ENCODE measurements at places on chromosomes 16 and 17.

DNA sequence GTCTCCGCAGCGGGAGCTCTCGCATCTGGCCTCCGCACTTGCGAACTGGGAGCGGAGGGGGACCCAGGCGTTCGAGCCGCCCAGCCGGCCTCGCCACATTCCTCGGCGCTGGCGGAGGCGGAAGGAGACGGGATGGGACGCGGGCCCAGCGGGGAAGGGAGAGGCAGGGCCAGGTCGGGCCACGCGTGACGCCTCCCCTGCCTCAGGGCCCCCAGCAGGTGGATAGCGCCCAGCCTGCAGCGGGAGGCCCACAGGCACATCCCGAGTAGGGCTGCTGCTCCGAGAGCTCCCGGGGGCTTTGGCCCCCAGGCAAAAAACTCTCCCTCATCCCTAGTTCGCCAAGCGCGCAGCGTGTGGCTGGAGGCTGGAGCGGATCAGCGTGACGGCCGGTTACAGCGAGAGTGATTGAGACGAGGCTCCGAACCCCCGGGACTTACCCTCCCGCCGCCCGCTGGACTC lies 800 bp downstream of the PLEKHH3 start:
- DNase-seq, result peak; percentile 55

DNA sequence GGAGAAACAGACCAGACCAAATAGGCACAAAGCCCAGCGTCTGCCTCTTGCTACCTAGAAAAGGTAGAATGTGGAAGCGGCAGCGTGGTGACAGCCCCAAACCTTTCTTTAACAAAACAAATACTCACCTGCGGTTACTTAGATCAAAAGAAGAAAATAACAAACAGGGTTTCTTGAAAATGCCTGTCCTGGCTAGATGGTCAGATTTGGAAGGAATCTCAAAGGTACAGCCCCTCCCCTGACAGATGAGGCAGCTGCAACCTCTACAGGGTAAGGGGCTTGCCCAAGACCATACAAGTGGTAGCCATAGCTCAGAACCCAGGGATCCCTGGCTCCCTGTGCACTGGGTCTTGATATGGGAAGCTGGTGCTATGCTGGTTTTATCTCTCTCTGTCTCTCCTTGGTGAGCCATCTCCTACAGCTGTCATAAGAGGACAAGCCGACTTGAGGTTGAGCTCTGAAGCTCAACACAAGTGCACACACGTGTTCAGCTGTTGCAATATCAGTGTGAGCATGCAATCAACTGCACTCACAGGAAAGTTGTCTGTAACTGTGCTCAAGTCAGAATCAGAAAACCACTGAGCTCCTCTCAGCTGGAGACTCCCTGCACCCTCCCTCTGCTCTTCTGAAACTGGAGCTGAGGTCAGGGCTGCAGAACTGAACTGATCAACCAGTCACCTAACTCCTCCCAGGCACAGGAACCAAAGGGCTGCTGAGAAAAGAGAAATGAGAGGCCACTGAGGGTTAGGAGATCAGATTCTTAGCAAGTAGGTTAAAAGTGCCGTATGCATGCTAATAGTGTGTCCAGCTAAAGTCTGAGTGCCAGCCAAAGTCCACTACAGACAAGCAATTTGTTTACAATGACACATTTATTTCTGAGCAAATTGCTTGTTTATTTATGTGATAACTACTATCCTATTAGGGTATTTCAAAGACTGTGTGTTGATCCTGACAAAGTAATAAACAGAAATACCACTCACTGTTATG lies 6.1 kb upstream of the RNF157 start:
- DNase-seq, result no peak

GRCh38 chr16:57588831-57589230 lies 39.6 kb upstream of the ADGRG1 start:
- DNase-seq, result no peak

GRCh38 chr17:77320044-77320440 lies 179.3 kb downstream of the SEC14L1 start:
- DNase-seq, result no peak

DNA sequence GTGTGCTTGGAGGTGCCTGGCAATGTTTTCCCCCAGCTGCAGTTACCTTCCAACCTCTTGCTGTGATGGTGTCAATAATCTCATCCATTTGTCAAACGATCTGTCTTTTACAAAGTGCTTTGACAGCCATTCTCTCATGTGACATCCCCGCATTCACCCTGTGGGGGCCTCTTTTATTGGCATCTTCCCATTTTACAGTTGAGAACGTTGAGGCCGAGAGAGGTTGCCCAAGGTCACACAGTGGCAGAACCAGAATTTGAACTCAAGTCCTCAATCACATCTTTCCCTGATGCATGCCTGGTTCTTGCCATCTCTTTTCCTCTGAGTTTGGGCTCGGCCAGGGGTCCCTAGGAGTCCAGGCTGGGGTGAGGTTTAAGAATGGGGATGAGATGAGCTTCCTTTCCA lies 1.5 kb downstream of the TAOK2 start:
- no peak for DNase-seq

DNA sequence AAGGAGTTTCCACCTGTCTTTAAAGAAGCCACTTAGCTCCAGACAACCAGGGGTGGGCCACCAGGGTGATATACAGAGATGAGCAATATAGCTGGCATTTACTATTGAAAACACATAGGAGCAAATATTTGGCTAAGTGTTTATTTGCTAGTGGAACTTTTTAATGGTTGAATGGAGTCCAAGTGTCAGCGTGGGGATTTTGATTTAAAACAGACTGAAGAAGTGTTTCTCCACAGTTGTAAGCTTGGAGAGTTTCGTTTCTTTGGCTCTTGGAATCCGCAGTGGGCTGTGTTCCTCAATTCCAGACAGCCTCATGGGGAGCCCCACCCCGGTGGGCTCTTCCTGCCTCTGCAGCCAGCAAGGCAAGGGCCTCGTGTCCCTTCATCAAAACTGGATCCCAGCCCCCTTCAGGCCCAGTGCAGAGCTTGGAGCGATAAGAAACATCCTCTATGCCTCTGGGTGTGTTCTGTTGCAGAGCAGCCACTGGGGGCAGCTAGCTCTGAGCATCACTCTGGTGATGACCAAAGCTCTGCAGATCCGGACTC lies 36.1 kb downstream of the NOG start:
- no peak for DNase-seq

DNA sequence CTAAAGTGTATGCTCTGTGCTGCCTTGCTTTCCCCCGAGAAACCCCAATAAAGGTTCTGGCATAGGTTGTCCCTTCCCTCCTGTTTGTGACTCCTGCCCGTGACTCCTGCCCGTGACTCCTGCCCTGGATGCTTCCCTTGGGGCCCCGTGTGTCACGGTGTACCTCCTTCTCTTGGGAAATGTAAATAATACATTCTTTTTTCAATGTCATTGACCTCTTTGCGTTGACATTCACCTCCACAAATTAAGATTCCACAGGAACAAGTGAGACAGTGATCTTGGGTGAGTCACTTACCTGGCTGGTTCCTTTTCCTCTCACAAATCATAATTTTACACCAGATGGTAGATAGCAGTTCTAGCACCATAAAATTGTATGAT lies 632 bp downstream of the CCL15 start:
- no peak for DNase-seq

- DNase-seq, result no peak
These were observed 188.2 kb upstream of the CIBAR2 start for GRCh38 chr16:85300406-85300968.

- no peak for DNase-seq
These were observed 199.5 kb upstream of the DYNLRB2 start for GRCh38 chr16:80341263-80341662.

DNA sequence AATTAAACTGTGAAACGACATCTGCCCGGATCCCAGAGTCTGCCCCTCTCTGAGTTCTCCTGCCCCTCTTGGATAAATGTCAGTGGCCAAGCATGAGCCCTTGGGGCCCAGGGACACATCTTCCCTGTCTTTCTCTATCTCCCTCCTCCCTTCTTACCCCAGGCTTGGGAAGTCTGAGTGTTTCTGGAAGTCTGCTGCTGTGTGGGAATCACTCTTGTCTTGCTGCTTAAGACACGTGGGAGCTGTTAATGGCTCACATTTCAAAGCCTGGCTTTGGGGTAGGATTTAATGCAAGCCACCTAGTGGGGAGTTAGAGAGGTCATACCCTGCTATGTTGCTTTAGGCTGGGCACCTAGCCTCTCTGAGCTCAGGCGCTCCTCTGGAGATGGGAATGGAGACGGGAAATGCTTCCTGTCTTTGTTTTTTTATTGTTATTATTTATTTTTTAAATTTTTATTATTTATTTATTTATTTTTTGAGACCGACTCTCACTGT lies 218.5 kb upstream of the CIBAR2 start:
- peak; percentile 44 for DNase-seq

GRCh38 chr17:82687375-82687861 lies 11.1 kb downstream of the RAB40B start:
- DNase-seq, result no peak

GRCh38 chr16:71843572-71843971 lies 2.2 kb upstream of the ATXN1L start:
- DNase-seq, result no peak

DNA sequence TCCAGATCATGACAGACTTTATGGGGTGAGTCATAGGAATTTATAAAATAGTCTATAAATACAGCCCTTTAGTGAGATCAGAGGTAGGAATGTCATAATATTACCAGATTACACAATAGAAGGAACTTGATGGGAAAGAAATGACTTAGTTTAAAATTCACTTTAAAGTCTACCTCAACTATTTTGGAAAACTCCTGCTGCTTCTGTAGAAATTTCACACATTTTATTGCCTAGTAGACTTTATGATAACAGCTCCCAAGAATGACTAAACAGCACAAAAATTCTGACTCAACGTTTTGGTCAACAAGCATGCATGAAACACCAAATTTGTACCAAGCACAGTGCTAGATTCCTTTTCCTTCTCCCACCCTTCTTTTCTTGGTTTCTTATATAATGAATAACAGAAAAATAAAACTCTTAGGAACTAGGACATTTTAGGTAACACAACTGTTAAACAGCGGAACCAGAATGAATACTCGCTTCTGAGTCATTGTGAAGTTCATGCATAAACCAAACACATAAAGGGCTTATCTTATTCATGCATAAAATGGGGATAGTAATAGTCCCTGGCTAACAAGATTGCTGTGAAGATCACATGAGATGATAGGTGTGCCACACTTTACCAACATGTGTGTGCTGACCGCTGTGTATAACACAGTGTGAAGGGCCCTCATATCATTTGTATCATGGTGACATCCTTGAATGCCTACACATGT lies 243.9 kb downstream of the CDH8 start:
- DNase-seq, result no peak

DNA sequence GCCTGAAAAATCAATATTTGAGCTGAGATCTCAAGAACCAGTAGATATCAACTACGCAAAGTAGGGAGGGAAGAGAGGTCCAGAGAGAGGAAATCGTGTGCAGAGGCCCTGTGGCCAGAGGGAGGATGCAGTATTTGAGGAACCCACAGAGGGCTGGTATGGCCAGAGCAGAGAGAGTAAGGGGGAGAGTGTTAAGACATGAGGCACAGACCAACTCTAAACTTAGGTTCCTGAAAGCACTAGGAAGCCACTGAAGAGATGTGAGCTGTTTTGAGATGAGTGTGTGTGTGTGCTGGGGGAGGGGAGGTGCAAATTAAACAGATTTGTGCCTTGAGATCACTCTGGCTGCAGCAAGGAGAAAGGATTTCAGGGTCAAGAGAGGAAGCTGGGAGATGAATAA lies 10.9 kb downstream of the SLC13A2 start:
- no peak for DNase-seq

DNA sequence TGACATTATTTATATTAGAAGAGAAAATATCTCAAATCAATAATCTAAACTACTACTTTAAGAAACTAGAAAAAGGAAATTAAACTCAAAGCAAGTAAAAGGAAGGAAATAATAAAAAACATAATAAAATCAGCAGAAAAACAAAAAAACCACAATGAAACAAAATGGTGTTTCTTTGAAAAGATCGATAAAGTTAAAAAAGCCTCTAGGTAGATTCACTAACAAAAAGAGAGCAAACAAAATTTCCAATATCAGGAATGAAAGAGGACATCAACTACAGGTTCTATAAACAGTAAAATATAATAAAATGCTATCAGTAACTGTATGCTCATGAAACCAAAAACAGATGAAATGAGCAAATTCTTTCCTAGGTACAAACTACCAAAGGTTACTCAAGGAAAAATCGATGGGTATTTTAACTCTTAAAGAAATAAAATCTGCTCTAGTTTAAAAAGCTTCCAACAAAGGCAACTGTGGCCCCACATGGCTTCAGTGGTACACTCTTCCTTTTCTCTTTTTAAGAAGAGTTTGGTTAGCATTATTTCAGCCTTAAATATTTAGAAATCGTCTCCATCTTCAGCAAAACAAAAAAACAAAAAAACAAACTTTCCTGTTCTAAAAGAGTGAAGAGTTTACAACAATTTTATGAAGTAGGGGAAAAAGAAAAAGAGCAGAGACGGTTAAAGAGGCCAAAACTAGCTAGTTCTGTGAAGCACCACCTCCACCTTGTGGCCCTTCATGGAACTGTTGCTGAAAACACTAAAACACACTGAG lies 102.2 kb downstream of the TRIM37 start:
- DNase-seq, result peak; percentile 23
